ENCODE measurements at places on chromosomes 7 and 10.

- H3K4me1 ChIP-seq, result peaks cover 49% of the 10 kb centered on the region
- DNase-seq, result no peak
- H3K27me3 ChIP-seq, result no peaks in the 10 kb centered on the region
Measured at GRCh38 chr7:42156291-42156865, 80.6 kb downstream of the GLI3 start.

- H3K27me3 ChIP-seq, result no peaks in the 10 kb centered on the region
- no peak overlapping the region for H3K4me3 ChIP-seq
- DNase-seq, result no peak
- no peaks in the 10 kb centered on the region for H3K36me3 ChIP-seq
- no peak overlapping the region for H3K27ac ChIP-seq
Measured at GRCh38 chr7:157753713-157754415, 417.1 kb downstream of the DNAJB6 start.

DNA sequence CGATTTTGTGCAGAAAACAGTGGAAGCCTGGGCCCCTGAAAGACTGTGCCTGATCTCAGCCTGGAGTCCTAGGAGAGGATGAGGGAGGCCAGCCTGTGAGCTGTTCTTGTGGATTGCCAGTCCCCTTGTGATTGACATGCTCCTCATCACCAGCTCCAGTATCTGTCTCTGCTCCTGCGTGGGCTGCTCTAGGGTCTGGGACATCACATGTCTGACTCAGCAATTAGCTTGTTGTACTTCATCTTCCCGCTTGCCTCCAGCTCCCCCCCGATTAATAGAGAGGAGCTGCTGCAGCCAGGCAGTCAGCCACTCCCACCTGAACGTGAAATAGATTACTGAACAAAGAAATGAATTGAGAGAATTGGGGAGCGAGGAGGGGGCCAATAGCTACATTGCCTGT lies 99.6 kb upstream of the TBX20 start:
- H3K27ac ChIP-seq, result no peak overlapping the region
- H3K4me3 ChIP-seq, result no peak overlapping the region
- peaks cover 14% of the 10 kb centered on the region for H3K4me1 ChIP-seq

- peaks cover 14% of the 10 kb centered on the region for H3K4me1 ChIP-seq
- no peak overlapping the region for H3K27ac ChIP-seq
- no peak overlapping the region for H3K4me3 ChIP-seq
Measured at GRCh38 chr10:96606946-96607345, 20.1 kb upstream of the TM9SF3 start.

DNA sequence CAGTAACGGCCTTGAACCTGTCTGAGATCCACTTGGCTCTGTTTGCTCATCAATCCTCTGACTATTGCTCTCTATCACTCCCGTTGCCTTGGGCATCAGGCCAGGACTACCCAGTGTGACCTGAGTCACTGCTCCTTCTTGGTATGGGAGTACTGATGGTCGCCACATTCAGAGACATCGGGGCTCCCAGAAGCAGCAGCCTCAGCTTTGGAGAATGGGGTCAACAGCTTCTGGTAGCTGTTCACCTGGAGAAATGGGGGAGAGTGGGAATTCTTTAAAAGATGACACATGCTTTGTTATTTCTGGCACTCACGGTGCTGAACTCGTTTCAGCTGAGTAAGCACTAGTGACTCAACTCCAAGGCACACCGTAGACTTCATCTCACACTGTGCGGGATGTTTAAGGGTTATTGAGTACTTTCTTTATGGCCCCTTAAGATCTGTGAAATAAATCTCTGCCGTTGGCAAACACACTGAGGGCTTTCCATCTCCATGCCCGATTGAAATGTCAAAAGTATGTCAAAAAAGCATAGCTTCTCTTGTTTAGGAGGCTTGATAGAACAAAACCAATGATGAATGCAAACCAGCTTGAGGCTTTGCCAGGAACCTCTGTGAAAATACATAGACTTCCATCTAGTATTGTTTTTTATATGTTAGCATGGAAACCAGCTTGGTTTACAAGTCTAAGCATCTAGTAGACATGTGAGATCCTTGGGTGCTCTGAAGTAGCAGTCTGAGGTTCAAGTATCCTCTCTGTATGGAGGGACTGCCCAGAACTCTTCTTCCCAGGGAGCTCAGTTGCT lies 333.1 kb downstream of the CXCL12 start:
- no peak overlapping the region for H3K27ac ChIP-seq
- DNase-seq, result no peak
- no peaks in the 10 kb centered on the region for H3K36me3 ChIP-seq

GRCh38 chr7:127832592-127832991 lies 180.6 kb downstream of the SND1 start:
- H3K4me1 ChIP-seq, result peaks cover 3% of the 10 kb centered on the region
- no peak for DNase-seq
- no peaks in the 10 kb centered on the region for H3K27me3 ChIP-seq
- H3K36me3 ChIP-seq, result no peaks in the 10 kb centered on the region
- H3K27ac ChIP-seq, result no peak overlapping the region

GRCh38 chr10:17123961-17124360 lies 5.7 kb downstream of the CUBN start:
- DNase-seq, result no peak
- no peaks in the 10 kb centered on the region for H3K27me3 ChIP-seq
- H3K4me3 ChIP-seq, result no peak overlapping the region
- H3K36me3 ChIP-seq, result peaks cover 2% of the 10 kb centered on the region
- H3K27ac ChIP-seq, result no peak overlapping the region

- no peak overlapping the region for H3K4me3 ChIP-seq
- no peaks in the 10 kb centered on the region for H3K27me3 ChIP-seq
- H3K4me1 ChIP-seq, result peaks cover 4% of the 10 kb centered on the region
- H3K27ac ChIP-seq, result no peak overlapping the region
Measured at GRCh38 chr10:33815776-33816175, 481.3 kb upstream of the NRP1 start.

- no peak for DNase-seq
- H3K27me3 ChIP-seq, result no peaks in the 10 kb centered on the region
- no peaks in the 10 kb centered on the region for H3K36me3 ChIP-seq
- H3K4me1 ChIP-seq, result no peaks in the 10 kb centered on the region
Measured at GRCh38 chr10:66457629-66458028, 468.2 kb upstream of the LRRTM3 start.

DNA sequence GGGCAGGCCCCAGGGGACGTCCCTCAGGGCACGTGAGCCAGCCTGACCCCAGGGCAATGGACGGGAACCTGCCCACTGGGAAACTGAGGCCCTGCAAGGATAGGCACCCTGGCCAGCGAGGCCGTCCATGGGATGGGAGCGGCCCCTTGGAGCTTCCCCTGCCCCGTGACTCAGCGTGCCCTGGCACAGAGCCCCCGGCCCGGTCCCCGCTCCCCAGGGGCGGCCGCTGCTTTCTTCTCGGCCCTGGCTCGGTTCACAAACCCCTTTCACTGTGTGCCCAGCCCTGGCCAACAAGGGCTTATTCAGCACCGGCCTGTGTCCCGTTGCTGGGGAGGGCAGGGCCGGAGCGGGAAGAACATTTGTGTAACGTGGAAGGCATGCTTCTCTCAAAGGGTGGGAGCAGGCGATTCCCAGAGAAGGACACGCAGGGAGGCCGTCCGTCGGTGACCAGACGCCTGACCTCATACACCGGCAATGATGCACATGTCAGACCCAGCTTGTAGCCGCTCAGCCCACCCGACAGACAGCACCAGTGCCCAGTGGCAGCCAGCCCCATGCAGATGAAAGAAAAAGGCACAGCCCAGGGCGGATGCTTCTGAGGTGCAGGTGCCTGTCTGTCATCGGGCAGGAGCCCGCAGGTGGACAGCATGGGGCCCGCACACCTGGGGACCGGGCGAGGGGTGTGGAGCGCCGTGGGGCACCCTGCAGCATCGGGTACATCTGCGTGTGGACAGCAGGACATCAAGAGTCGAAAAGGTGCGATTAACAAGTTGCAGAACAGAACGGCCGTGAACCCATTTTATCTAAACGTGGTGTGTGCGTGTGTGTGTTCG lies 94.5 kb downstream of the PDGFA start:
- no peaks in the 10 kb centered on the region for H3K27me3 ChIP-seq
- H3K36me3 ChIP-seq, result no peaks in the 10 kb centered on the region
- no peak overlapping the region for H3K4me3 ChIP-seq
- no peak overlapping the region for H3K27ac ChIP-seq
- DNase-seq, result no peak
- peaks cover 7% of the 10 kb centered on the region for H3K4me1 ChIP-seq

DNA sequence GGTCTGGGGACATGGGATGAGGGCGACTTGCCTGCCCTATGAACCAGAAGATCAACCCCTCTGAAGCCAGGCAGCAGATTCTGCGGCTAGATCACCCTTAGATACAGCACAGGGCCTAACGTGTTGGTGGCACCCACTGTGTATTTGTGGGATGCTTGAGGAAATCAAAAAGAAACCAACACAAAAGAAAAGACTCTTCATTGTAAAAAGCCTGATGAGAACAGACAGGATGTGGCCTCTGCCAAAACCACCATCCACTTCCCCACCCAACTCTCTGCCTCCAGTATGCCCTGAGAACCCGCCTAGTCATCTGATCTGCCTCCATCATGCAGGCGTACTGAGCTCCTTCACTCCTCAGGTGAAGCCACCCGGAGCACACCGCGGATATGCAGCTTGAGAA lies 97.2 kb upstream of the INSYN2A start:
- H3K36me3 ChIP-seq, result no peaks in the 10 kb centered on the region
- no peaks in the 10 kb centered on the region for H3K27me3 ChIP-seq
- H3K4me3 ChIP-seq, result no peak overlapping the region
- H3K4me1 ChIP-seq, result no peaks in the 10 kb centered on the region
- no peak for DNase-seq

DNA sequence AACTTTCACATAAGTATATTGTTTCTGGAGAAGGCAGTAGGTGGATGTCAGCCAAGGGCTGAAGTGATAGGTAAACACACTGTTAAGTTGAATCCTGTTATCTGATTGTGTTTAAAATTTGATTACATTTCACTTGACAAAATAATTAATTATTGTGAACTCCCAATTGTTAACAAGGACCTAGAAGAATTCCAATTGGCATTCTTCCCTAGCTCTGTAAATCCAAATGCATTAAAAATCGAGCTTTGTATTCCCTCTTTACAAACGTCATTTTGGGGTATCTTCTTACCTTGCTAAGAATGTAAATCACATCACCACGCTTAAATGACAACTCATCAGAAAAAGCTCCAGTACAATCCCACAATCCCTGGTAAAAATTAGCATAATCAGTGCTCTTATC lies 179.9 kb downstream of the SKAP2 start:
- DNase-seq, result no peak
- no peak overlapping the region for H3K27ac ChIP-seq
- no peak overlapping the region for H3K4me3 ChIP-seq
- no peaks in the 10 kb centered on the region for H3K36me3 ChIP-seq
- peaks cover 2% of the 10 kb centered on the region for H3K4me1 ChIP-seq

DNA sequence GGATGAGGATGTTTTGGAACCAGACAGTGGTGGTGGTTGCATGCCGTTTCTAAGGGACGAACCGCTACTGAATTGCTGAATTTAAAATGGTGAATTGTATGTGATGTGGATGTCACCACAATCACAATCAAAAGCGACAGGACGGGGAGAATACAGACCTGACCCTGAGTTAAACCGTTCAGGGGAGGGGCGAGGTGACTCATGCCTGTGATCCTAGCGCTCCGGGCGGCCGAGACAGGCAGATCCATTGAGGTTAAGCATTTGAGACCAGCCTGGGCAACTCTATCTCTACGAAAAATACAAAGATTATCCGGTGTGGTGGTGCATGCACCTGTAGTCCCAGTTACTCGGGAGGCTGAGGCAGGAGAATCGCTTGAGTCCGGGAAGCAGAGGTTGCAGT lies 46.4 kb downstream of the UNCX start:
- no peak for DNase-seq
- H3K4me3 ChIP-seq, result no peak overlapping the region

DNA sequence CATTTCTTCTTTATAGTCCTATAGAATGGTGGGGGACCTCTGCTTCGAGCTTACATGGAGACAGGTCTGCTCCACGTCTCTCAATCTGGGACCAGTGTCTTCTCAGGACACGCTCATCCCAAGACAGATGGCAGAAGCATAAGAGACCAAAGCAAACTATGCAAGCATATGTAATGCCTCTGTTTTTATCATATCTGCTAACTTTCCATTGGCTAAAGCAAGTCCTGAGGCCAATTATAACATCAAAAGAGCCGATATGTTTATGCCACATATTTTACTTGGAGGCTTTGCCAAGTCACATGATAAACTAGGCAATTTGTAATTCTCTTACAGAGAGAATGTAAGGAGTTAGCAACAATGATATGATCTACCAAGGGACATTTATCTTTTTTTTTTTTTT lies 102.6 kb upstream of the NRBF2 start:
- no peaks in the 10 kb centered on the region for H3K4me1 ChIP-seq
- no peak overlapping the region for H3K4me3 ChIP-seq
- no peak overlapping the region for H3K27ac ChIP-seq
- no peak for DNase-seq
- no peaks in the 10 kb centered on the region for H3K27me3 ChIP-seq

- H3K27ac ChIP-seq, result no peak overlapping the region
- no peak overlapping the region for H3K4me3 ChIP-seq
- peaks cover 2% of the 10 kb centered on the region for H3K4me1 ChIP-seq
- DNase-seq, result no peak
- no peaks in the 10 kb centered on the region for H3K36me3 ChIP-seq
- no peaks in the 10 kb centered on the region for H3K27me3 ChIP-seq
Measured at GRCh38 chr10:8301831-8302230, 247.3 kb downstream of the GATA3 start.

- H3K27me3 ChIP-seq, result no peaks in the 10 kb centered on the region
- peaks cover 3% of the 10 kb centered on the region for H3K4me1 ChIP-seq
- no peak for DNase-seq
- no peaks in the 10 kb centered on the region for H3K36me3 ChIP-seq
- no peak overlapping the region for H3K4me3 ChIP-seq
Measured at GRCh38 chr10:11212288-11213085, 194.8 kb downstream of the CELF2 start.

DNA sequence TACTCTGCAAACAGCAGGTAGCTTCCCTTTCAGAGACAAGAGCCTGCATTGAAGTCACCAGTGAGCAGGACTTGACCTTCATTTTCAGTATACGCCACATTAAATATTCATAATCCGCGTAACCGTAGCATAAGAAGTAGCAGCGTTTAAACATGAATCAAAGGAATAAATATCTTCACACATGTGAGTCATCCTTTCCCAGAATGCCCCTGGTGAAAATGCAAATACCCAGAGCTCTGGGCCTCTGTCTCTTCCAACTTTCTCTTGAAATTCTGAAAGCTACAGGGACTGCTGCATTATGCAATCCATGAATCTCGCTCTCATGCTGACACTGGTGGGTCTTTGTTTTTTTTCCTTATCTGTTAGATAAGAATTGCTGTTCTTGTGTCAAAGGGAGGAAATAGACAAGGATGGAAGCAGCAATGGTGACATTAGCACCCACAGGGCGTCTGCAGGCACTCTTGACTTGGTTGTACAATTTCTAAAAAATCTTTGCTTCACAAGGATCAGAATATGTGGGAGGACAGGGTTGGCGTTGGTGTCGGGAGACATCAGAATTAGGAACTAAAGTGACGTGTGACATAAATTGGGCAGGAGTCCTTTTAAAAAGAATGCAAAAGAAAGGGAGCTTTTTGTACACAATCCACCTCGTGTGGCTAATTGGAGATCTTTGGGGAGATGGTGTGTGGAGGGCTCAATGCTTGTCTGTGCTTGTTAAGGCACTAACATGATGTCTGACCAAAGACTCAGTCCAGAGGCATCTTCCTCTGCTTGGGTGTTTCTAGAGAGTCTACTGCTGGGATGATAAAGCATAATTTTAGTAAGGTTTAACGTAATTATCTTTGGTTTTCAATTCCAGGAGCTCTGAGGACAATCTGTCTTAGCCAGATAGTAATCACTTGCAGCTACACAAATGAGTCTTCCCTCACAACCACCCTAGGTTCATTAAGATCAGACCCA lies 390.3 kb downstream of the KCNMA1 start:
- H3K27me3 ChIP-seq, result no peaks in the 10 kb centered on the region
- no peaks in the 10 kb centered on the region for H3K36me3 ChIP-seq
- H3K4me3 ChIP-seq, result no peak overlapping the region
- no peak overlapping the region for H3K27ac ChIP-seq
- peaks cover 9% of the 10 kb centered on the region for H3K4me1 ChIP-seq
- no peak for DNase-seq
